ENCODE measurements at places on chromosomes 12 and 14.
A peak's percentile ranks its signal among the peaks of the same experiment; 100 is the strongest.

DNA sequence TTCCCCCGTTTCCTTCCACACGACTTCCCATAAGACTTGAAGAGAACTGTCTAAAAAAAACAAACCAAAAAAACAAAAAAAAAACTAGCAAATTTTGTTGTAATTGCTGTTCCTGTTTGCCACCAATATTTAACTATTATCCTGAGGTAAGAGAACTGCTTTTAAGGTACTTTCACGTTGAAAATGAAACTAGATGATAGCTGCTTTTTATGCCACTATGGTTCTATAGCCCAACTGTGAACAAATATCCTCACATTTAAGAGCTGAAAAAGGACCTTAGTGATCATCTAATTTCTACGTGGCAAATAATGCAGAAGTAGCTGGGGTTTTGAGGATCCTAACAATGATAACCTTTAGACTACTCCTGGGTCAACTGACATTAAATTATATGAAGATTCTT lies 98.6 kb downstream of the TAOK3 start:
- DNase-seq: no peak

DNA sequence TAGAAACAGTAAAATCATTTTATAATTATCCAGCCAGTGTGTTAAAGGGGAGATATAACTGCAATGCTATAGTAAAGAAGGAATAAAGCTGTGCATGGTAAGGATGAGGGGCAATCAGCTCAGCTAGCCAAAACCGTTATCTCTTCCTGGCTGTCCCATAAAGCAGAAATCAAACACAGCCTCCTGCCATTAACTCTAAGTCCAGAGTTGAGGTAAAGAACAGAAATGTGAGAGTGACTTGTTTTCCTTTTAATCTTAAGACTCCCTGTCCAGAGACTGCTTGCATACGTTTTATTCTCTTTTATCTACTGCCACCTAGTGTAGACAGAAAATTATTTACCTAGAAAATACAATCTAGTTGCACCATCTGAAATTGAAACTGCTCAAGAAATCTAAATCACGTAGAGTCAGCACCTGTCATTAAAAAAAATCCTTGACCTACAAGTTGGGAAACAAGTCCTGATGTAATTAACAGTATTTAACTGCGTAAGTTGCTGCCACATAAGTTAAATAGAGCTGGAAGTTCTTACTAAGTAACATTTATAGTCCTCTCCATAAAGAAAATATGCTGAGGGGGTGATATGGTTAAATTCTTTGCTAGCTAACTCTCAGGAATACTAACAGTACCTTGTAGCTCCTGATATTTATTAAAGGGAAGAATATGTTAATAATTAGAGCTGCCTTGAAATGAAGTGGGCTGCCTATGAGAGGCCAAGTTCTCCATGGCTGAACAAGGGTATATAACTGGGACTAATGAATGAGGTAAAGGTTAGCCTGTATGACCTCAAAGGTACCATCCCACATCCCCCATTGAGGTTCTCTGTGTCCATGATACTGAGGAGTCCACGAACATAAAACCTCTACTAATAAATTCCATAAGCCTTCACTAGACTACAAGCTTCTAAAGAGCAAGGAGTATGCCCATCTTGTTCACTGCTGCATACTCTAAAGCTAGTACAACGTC lies 62.7 kb downstream of the GALNT4 start:
- DNase-seq: no peak

DNA sequence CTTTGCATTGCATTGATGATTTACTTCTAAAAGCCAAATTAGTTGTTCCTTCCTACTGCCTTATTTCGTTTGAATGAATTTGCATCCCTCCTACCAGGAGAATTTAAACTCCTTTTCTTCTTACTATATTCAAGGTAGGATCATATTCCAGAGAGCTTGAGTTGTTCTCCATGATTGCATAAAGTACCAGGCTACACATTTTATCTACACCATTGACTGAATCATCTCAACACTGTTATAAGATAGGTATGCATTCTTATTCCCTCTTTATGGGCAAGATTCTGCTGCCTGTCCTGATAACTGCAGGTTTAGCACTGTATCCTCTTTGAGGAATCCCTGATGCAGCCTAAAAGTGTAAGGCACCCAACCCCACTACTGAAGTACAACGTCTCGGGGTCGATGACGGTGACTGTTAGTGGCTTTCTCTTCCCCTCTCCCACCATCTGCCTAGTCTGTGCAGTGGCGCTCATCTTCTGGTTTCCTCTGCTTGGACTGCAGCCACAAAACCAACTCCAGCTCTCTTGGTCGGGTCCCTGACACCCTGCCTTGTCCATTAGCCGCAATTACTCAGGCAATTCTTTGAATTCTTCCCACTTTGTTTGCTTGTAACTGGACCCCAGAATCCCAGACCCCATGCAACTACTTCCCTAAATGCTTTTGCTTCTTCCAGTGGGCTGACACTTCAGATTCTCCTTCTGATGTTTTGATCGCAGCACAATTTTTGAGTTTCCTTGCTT lies 44.4 kb upstream of the STXBP6 start:
- no peak for DNase-seq

GRCh38 chr12:27968972-27969623 lies 3.4 kb downstream of the PTHLH start:
- DNase-seq: peak; percentile 5

DNA sequence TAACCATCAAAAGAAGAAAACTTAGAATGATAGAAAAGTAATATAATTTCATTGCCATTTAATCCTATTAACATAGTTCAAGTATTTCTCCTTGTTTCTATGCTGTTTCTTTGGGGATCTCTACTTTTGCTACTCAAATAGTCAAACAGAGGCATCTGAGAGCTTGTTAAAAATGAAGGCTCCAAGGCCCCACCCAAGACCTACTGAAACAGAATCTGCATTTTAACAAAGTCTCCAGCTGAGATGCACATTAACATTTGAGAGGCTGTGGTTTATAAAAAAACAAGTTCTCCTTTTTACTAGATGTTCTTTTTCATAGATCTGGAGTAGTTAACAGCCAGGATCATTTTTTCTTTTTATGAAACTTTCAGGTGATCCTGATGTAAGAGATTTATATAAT lies 31.8 kb downstream of the PPFIA2 start:
- no peak for DNase-seq

DNA sequence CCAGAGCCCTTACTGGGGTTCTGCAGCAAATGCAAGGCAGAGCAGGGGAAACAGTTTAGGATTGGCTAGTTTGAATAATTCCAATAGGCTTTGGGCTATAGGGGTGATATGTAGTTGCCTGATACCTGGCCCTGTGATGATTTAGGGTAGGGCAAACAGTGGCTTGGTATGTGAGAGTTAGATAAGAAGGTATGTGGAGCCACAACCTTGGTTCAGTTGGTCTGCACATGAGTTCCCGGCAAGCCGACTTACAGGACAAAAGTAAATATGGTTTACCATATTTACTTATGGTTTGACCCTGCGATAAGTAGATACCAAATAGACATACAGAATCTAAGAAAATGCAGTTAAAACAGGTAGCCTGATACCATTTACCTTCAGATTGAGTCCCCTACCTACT lies 8.3 kb upstream of the CAPRIN2 start:
- no peak for DNase-seq

- DNase-seq: no peak
These were observed 333.2 kb upstream of the MDGA2 start for GRCh38 chr14:48008646-48009045.

- DNase-seq: no peak
These were observed 37.1 kb downstream of the PPP4R3A start for GRCh38 chr14:91473046-91473445.

GRCh38 chr14:104665114-104665656 lies 24.2 kb upstream of the INF2 start:
- no peak for DNase-seq

DNA sequence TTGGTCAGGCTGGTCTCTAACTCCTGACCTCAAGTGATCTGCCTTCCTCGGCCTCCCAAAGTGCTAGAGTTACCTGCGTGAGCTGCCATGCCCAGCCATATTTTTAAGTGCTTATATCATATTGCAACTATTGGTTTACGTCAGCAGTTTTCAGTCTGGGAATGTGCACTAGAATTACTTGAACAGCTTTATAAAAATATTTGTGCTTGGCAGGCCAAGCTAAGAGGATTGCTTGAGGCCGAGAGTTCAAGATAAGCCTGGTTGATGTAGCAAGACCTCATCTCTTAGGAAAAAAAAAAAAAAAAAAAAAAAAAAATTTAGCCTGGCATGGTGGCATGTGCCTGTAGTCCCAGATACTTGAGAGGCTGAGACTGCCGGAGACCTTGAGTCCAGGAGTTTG lies 17.1 kb downstream of the KIAA0586 start:
- DNase-seq: no peak

- no peak for DNase-seq
These were observed 66.6 kb upstream of the FAR2 start for GRCh38 chr12:29082522-29082921.

DNA sequence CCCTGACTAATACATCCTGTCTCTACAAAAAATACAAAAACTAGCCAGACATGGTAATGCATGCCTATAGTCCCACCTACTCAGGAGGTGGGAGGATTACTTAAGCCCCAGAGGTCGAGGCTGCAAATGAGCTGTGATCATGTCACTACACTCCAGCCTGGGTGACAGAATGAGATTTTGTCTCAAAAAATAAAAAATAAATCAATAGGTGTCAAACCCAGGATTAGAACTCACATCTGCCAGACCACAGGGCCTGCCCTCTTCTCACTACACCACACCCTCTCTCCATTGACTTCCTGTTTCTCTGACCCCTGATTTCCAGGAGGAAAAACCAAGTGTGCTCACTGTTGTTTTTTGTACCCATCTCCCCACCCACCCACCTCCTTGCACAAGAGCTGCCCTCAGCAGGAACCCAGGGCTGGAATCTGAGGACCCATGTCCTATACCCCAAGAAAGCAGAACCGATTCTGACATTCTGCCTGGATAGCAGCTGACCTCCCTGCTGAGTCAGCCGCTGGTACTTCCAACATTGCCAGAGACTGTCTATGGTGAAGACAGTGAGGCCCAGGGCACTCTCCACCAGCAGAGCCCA lies 6.2 kb downstream of the CMKLR1 start:
- no peak for DNase-seq

DNA sequence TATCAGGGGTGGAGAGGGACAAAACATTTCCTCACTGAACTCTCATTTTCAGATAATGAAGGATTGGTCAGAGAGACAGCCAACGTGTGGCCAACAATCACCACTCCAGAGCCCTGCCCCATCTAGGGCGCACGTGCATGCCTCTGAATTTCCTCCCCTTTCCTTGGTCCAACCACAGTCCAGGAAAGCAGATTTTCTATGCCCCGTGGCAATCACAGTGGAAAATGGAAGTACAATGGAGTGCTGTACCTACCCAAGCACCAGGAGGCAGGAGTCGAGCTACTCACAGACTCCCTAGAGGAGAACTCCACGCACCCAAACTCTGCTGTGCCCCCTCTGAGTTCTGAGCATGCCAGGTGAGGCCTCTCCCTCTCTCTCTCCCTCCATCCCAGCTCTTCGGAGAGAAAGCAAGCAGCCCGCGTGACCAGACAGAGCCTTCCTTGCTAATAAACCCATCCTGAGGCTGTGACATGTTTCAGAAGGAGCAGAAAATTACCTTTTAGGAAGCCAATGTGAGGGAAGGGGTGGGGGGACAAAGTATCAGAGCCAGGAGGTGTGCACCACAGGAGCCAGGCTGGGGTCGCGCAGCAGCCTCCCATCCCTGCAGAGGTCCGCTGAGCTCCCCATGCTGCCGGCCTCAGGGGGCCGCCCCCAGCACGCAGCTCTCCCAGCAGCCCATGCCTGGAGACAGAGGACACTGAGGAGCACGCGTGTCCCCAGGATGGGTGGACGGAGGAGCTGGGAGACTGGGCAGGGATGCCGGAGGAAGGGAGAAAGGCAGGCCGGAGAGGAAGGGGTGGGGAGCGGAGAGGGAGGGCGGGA lies 73.4 kb downstream of the PITPNM2 start:
- DNase-seq: no peak

- peak; percentile 27 for DNase-seq
These were observed 2.0 kb downstream of the BHLHE41 start for GRCh38 chr12:26122681-26123481.

- DNase-seq: peak; percentile 49
These were observed 35.7 kb upstream of the ATP2A2 start for GRCh38 chr12:110245369-110245772.

DNA sequence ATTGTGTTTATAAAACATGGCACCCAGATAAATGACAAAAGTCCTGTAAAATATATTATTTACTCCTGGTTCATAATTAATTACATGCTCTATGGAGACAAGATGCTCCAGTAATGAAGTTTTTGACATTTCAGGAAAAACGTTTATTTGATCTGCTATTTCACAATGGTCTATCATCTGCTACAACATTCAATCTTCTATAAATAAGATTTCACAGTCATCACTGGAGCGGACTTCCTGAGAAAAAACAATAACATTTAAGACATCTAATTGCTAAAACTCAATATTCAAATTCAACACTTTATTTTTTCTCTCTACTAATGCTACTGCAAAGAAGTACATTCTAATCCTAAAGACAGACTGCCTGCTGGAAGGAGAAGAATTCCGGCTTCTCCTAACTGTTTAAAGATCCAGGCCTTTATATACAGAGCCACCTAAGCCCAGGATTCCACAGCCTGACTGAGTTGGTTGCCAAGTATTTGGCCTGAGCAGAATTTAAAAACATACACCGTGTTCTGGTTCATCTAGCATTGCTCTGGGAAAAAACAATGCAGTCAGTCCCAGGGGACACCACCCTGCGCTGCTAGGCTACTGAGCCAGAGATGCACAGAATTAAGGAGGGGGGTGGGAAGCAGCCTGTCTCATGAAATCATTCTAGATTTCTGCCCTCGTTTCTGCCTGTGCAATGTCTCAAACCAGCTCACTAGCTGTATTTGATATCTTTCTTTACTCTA lies 58.0 kb downstream of the TMTC1 start:
- no peak for DNase-seq

DNA sequence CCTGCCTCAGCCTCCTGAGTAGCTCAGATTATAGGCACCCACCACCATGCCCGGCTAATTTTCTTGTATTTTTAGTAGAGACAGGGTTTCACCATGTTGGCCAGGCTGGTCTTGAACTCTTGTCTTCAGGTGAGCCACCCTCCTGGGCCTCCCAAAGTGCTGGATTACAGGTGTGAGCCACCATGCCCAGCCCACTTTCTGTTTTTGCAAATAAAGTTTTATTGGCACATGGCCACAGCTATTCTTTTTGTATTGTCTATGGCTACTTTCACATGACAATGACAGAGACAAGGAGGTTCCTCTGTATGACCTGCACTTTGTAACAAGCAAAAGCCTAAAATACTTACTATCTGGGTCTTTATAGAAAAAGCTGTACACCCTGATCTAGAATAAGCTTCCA lies 19.7 kb upstream of the DIABLO start:
- DNase-seq: no peak

DNA sequence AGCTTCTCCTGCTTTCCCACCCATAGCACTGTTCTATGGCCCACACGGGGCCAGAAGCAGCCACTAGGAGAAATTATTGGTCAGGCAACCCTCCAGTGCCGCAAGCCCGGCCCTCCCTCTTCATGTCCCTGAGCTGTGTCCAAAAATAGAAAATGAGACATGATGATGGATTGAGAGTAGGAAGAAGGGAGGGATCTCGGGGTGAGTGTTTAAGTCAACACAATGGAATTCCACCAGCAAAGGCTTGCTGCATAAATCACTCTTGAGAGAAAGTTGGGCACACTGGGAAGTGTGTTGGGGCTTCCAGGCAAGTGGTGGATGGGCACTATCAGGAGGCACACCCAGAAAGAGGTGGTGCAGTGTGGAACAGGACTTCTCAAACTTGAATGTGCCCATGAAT lies 94.2 kb downstream of the LLPH start:
- DNase-seq: no peak

GRCh38 chr14:55458800-55459515 lies 18.5 kb upstream of the TBPL2 start:
- no peak for DNase-seq

Data from stimulated activated naive CD8-positive, alpha-beta T cell treated with anti-CD3 and anti-CD28 coated beads, Interleukin-15, Interleukin-2, amounts not matched to agents 100 U/mL and 50 U/mL, for 24 hours (primary cell).